NCI-H1436 treated with DMSO at 0.1 percent for 48 hours (cell line): ENCODE measurements at places on chromosomes 3 and 15.
A peak's percentile ranks its signal among the peaks of the same experiment; 100 is the strongest.

DNA sequence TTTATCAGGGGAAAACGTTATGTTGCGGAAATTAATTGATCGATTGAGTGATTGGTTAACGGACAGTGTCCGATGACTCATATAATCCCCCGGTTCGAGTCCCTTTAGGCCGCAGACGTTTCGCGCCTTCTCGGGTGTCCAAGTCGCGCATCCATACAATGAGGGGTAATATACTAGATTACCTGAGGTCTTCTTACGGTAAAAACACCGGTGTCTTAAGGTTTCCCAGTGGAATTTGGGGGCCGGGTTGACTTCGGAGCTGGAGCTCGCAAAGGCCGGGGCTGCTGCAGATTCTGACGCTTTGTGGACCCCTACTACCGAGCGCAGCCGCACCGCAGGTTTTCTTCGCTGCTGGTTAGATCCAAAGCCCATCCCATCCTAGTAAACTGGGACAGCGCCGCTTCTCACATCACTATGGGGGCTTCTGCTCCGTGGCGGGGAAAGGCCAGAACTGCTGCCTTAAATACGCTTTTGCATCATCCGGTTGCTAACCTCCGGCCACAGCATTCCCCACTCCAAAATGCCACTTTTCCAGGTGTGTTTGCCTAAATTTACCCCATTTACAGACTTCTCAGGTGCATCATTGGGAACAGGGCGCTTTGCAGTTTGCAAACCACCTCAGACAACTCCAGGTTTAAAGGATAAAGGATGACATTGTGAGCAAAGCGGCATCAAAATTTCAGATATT is 858 bp upstream of the SACM1L start:
- no peak for DNase-seq

DNA sequence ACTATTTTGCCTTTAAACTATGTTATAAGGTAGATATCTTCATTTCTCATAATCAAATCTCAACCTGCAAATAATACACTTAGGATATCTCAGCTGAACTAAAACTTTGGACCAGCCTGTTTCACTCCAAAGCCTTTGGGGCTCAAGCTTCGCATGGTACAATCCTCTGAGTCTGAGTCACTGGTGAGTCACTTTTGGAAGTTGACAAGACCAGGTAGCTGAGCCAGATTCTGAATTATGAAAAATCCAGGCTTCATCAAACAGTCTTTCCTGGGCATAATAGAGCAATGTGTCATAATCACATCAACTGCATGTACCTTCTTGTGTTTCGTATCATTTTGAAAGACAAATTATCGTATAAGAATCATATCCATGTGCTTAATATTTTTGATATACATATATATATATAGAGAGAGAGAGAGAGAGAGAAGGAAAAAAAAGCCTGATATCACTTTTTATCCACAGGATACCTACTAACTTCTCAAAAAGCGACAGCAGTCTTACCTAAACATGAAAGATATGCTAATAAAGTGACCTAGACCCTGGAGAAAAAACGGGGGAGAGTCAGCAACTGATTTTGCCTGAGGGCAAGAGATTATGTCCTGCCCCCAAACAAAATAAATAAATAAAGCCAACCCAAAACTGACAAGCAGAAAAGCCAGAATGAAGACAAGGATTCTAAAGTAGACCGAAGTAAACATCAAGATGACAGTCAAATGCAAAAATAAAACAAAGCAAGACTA is 263.9 kb upstream of the TGFBR2 start:
- no peak for DNase-seq

- DNase-seq = no peak
Observed at GRCh38 chr3:152650177-152650576, 184.8 kb upstream of the P2RY1 start.

DNA sequence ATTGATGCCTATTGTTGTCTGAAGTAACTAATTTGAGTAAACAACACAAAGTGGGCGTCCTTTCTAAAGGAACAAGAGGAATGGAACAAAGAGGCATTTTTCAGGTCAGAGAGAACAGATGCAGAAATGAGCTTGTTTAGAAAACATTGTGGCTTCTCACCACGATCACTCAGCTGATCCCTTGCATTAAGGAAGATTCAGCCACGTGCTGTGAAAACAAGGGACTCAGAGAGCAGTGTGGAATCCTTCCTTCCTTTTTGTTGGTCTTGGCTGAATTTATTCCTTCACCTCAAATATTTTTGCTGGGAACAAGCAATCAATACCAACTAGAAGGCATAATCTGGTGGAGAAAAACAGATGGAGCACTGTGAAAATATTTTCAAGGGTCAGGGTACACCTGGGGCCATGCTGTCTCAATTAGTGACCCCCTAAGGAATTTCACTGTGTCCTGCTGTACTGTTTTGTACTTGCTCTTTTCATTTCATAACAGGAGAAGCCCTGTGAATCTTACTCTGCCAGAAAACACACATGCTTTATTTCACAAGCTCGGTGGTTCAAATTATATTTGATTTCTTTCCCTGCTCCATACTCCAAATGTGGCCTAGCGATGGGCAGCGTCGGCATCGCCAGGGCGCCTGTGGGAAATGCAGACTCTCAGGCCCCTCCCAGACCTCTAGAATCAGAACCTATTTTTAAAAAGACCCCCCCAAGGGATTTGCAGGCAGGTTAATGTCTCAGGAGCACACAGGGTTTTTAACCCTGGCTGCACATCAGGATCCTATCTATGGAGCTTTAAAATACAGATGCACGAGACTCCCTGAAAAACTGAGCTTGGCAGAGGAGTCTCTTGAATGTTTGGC is 11.6 kb upstream of the SLC6A20 start:
- DNase-seq = peak; percentile 43

DNA sequence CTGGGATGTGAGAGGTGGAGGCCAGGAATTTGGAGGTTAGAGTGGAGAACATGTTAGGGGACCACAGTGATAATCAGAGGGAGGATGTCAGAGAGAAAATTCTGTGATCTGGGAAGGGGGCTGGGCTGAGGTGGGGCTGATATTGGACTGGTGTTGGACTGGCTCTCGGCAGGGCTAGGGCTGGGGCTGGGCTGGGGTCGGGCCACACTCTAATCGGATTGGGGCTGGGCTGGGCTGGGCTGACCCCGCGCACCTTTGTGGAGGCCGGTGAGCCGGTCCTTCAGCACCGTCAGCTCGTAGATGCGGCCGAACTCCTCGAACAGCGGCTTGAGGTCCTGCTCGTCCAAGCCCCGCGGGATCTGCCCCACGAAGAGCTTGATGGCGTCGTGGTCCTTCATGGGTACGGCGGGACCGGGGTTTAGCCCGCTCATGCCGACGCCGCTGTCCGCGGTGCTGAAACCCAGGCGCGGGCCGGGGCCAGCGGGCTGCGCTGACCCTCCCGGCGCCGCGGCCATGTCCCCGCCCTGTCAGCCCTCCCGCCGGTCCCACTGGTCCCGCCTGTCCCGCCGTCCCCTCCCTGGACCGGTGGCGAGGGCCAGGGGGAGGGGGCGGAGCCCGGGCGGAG is 485 bp downstream of the CELF6 start:
- DNase-seq = no peak

DNA sequence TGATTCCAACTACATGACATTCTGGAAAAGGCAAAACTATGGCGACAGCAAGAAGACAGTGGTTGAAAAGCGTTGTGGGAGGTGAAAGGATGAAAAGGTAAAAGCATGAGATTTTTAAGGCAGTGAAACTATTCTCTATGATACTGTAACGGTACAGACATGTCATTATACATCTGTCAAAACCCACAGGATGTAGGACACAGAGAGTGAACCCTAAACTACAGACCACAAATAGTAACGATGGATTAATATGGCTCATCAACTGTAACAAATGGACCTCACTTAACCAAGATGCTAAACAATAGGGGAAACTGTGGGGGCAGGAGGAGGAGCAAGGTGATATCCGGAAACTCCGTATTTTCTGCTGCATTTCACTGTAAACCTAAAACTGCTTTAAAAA is 39.1 kb downstream of the MYO9A start:
- no peak for DNase-seq

GRCh38 chr3:13881536-13882410 is 1.9 kb upstream of the WNT7A start:
- no peak for DNase-seq

DNA sequence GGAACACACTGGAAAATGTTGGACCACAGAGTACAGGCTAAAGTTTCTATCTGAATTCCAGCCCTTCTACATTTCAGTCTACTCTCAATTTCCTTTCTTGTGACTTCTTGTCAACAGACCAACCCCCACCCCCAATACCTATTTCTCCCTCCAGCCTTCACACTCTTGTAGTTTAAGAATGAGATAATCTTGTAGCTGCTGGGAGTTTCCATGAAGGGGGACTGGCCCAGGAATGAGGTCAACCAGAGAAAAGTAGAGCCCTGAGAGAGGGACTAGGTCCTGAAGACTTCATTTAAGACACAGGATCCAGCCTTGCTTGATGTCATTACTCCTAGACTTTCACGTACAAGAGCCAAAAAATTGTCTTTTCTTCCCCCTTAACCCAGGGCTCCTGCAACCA is 29.5 kb upstream of the FAM107A start:
- no peak for DNase-seq

GRCh38 chr3:178711753-178712152 is 175.5 kb downstream of the KCNMB2 start:
- DNase-seq = no peak

DNA sequence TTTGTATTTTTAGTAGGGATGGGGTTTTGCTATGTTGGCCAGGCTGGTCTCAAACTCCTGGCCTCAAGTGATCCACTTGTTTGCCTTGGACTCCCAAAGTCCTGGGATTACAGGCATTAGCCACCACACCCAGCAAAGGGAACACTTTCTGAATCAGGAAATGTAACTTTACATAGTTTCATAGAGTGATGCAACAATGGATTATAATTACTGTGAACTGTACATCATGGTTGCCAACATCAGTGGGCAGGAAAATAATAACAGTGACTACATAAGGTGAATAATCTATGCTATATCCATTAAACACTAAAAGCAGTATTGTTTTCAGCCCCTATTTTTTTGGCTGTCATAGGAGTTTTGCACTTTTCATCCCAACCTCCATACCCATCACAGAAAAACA is 5.0 kb upstream of the KPNA1 start:
- no peak for DNase-seq

DNA sequence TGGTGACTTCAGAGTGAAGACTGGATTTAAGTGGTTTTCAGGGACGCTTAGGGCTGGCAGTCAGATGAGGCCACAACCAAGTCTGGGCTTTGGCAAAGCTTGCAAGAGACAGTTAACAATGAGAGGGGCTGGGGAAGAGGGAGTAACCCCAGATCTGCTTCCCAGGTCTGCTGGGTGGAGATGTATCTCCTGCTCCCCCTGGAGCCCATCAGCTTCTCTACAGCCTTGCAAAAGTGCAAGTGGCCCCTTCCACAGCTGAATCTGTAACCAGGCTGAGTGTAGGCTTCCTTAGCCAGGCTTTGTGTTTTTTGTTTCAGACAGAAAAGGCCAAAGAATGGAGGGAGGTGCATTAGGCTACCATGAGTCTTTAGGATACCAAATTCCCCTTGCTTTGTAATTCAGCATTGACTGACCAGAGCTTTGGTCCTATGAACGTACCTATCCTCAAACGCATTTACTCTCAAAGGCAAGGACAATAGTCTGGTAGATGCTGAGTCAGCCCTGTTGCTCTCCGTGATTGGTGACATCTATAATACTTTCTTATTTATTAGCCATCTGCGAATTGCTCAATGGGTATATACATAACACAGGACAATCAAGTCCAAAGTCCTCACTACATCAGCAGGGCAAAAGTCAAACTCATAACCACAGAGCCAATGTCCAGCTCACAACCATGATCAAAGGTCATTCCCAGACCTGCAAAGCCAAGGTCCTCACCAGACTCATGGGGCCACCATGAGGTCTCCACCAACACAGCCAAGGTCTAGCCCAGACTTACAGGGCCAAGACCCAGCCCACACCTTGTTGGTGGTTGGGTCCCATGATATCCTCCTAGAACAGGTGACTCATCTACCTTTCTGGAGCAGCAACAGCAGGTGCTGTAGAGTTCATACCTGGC is 17.1 kb downstream of the CCDC13 start:
- DNase-seq = no peak

DNA sequence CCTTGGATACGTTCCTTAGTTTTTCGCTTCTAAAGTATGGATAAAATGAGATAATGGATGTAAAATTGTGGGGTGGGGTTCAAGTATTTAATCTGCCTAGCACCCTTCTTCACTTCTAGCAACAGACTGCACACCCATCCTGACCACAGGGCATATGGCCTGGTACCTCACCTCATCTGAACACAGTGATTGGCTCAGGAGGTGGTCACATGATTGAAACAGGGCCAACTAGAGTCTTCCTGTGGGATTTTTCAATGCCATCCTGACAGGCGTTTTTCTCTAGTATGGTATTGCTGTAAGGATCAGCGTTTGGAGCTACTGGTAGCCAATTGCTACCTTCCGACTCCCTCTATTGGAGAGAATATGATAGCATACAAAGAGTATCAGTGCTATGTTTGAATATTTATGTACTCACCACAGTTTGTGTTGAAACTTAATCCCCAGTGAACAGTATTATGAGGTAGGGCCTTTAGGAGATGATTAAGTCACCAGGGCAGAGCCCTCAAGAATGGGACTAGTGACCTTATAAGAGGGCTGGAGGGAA is 172.2 kb downstream of the PPM1L start:
- DNase-seq = peak; percentile 32

DNA sequence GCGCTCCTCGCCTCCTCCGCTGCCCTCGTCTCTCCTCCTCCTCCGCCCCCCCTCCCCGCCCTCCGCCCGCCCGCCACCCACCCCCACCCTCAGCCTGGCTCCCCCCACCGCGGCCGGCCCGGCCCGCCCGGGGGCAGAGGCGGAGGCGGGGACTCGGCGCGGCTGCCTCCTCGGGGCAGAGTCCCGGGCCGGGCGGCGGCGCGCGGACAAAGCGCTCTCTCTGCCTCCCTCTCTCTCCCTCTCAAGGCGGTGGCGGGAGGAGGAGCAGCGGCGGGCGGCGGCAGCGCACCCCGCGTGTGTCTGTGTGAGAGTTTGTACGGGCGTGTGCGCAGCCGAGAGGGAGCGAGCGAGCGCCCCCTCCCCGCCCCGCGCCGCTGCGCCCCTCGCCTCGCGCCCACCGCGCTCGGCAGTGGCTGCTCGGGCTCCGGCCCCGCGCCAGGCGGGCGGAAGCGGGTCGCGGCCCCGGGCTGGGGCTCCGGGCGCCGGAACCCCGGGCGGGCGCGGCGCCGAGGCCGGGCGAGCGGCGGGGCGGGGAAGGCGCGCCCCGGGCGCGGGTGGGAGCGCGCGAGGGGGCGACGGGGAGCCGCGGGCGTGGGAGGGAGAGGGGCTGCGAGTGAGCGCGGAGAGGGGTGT is at the start of gene IGF2BP2:
Gene IGF2BP2 (minus strand): TSS at position 37 of the 633 bp plus-strand sequence. CDS start 82 bp downstream, outside the sequence.
- DNase-seq = no peak

DNA sequence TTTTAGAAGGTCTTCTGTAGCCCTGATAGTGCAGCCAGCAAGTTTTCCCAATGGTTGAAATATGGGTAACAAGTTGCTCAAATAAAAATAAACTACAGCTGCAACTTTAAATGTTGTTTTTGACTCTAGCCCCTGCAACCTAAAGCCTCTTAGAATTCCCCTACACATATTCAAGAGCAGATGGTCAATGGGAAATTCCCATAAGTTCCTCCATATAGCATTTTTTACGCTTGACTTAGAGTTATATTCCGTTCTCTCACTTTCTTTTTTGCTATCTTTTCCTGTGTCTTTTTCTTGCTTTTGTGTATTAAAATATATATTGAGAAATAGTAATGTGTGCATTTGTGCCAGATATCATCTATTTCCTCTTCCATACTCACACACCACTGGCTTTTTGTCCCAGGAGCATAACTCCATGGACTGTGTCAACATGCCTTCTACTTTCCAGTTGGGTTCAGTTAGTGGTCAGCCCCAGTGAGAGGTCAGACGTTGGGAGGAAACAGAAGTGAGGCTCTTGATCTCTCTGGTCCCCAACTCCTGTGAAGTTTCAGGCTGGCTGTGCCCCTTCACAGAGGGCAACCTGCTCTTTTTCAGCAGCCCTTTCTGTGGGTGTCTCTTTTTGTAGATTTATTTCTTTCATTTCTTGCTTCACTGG is 63.3 kb upstream of the TP63 start:
- DNase-seq = no peak
